Osteocyte (in vitro differentiated cells): ENCODE measurements at places on chromosomes 6 and 20.
A peak's percentile ranks its signal among the peaks of the same experiment; 100 is the strongest.

GRCh38 chr20:24891546-24892393 lies 57.3 kb upstream of the CST7 start:
- DNase-seq: peak; percentile 76

DNA sequence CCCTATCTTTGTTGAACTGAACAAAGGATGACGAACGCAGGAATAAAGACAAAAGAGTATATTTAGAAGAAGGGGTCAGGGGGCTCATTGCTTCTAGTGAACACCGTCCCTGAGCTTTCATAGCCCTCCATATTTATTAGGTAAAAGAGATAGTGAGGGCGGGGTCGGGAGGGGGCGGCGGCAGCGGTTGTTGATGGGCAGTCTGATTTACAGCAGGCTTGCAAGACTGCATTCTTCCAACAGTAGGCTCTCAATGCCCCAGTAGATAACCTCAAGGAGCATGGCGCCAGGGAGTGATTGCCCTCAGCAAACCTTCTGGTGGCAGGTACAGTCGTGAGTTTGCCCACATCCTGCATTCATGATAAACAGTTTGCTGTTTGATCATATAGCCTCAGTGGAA lies 563.3 kb upstream of the SYNCRIP start:
- DNase-seq: no peak

- no peak for DNase-seq
Observed at GRCh38 chr6:144250276-144250675, 34.9 kb upstream of the UTRN start.

DNA sequence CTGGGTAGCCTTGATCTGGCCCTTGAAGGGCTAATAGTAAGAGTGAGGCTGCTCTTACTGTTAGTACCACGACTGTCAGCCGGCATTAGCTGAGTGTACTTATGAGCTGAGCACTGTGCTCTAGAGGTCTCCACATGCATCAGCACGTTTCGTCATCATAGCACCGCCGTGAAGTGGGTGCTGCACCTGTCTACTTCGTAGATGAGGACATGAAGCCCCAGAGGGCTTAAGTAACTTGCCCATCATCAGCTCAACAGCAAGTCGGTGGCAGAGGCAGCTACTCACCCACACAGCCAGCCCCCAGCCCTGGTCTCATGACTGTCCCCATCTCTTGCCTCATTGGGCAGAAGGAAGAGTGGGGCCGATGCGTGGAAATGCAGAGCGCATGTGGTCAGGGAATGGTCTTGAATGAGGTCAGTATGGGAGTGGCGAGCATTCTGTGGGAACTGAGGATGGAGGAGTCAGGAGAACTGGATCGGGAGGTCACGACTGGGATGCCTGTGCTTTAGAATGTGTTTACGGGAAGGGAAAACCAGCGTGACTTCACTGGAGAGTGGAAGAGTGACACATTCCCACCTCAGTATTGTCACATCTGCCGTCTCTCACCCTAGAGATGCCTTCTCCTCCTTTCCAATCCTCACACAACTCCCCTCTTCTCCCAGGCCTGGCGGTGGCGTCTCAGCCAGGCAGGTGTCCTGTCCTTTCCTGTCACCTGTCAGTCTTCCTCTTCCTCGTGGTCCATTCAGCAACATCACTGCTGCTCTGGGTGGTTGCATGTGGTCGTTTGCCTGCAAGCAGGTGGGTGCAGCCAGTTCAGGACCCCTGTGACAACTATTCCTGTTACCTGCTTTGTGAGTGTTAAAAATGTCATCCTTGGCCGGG lies 6.0 kb downstream of the SYTL3 start:
- DNase-seq: peak; percentile 68

DNA sequence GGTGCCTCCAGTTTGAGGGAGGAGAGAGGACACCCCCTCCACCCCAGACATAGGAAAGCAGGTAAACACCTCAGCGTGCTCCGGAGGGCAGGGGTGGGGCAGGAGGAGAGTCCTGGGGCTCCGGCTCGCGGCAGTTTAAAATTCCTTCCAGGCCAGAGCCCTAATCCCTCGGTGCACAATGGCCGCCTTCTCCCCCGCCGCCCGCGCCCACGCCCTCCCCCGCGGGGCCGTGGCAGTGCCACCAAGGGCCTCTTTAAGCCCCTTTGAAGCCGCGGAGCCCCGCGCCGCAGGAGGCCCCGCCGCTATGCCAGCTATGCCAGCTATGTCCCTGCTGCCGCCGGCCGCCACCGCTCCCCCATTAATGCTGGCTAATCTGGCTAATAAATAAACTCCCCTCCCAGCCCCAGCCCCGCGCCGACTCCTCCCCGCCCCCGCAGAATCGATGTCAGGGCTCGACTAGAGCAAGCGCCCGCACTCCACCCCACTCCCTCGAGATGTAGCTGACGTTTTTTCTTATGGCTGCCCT lies 125.1 kb downstream of the MRPL14 start:
- DNase-seq: no peak

- DNase-seq: no peak
Observed at GRCh38 chr6:70842541-70842940, 114.3 kb downstream of the B3GAT2 start.

GRCh38 chr6:144781836-144782235 lies 496.7 kb downstream of the UTRN start:
- no peak for DNase-seq

DNA sequence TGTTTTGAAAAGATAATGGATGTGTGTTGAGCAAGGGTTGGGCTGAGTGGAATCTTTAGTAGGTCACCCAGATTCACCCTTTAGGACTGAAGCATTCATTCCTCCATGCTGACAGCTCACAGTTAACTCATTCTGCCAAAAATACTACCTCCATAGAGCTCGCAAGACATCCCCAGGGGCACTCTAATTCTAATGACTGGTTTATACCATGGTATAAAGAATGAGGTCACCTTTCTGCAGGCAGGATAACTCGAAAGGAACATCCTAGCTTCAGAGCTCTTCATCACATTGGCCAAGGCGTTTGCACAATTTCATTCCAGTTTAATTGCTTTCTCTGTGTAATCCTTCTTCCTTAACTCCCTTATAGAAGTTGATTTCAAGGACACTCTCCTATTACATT lies 1257.2 kb upstream of the EYS start:
- no peak for DNase-seq

GRCh38 chr6:154218787-154219186 lies 137.8 kb downstream of the IPCEF1 start:
- no peak for DNase-seq

GRCh38 chr20:62758226-62758912 lies 37.9 kb upstream of the MRGBP start:
- no peak for DNase-seq

DNA sequence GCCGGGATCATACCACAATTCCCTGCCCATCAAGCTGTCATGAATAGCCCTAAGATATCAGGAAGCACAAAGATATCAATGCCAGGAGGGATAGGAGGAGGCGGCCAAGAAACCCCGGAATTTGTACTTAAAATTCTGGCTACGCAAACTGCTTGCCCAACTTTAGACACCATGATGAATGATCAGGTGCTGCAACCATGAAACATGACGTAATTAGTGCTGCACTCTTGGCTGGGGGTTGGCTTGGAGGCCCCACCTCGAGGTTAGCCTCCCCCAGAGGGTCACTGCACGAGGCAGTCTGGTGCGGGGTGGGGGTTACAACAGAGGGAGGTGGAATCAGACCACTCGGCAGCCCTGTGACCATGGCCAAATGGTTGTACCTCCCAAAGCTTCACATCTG lies 8.9 kb downstream of the SIRPA start:
- no peak for DNase-seq

DNA sequence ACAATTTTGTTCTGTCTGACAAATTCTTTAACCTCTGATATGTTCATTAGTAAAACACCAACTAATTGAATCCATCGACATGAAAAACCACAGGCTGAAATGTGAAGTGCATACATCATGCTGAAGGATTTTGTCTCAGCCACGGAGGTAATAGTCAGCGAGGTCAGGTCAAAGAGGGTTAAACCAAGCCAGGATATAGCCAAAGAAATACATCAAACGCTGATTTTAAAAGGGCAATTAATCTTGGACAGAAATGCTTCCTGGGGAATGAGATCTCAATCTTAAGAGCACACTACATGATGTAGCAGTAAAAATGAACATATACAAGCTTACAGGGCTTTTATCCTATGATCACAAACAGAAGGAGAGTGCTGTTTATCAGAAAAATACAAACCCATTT lies 106.7 kb downstream of the PRDM1 start:
- no peak for DNase-seq

DNA sequence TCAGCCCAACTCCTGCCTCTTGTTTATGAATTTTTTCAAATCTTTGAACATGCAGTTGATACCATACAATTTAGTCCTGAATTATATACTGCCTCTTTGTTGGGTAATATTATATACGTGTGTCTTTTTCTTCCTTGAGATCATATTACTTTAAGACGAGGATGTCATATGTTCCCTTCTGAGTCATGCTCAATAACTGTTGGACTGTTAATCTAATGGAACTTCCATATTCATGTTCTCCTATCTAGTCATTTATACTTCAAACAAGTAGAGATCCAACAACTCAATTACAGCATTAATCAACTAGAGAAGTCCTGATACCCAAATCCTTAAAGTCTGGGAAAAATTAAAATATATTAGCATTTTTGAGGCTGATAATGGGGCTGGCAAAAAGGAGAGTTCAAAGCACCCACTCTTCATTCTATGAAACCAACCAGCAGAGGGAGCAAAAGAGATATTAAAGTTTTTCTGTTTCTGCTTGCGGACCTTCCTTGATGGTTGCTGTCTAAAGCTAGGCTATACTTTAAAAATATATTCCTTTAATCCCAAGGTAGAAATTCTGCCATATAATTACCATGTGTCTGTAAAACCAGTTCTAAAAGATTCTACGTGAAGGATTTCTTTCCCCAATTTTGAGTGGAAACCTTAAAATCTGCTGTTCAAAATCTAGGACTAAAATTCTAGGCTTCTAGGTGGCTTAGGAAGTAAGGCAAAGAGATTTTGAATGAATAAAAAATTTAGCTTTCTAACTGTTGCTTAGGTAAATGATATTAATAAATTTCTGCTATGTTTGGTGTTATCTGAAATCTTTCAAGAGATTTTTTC lies 498.9 kb downstream of the BCKDHB start:
- DNase-seq: no peak

DNA sequence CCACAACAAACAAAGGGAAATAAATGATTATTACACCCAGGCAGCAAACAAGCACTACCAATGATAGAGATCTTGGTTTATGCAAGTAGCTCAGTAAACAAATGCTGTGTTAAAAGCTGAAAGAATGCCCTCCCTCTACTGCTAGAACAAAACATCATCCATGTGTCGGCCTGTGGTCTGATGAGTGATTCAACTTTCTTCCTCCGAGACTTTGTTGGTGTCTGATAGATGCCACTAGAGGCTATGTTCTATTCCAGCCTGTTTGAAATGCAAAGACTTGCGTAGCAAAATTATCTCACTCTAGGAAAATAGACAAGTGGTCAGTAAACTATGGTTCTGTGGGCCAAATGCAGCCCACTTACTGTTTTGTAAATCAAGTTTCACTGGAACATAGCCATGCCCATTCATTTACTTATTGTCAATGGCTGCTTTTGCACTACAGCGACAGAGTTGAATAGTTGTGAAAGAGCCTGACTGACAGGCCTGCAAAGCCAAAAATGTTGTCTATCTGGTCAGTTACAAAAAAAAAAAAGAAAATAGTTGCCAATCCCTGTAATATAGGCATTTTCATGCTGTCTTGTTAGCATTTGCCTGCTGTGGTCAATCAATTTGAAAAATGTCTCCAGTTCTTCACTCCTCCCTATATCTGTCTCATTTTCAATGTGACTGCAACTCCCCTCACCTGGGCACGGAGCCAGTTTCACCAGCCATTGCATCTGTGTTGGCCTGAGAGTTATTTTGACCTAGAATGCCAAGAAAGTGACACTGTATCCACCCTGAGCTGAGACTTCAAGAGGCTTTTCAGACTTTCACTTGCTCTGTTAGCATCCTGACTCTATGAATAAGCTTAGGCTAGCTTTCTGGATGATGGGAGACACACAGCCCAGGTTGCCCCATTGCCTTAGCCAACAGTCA lies 544.6 kb upstream of the BTBD3 start:
- no peak for DNase-seq

DNA sequence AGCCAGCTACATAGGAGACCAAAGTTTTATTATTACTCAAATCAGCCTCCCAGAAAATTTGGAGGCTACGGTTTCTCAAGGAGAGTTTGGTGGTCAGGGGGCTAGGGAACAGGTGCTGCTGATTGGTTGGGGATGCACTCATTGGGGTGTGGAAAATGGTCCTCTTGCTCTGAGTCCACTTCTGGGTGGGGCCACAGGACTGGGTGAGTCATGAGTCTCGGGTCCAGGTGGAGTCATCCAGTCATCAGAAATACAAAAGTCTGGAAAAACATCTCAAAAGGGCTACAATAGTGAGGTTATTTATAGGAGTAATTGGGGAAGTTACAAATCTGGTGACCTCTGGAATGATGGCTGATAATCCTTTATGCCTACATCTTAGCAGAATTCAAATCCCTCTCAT lies 54.3 kb upstream of the SLC22A16 start:
- DNase-seq: no peak

DNA sequence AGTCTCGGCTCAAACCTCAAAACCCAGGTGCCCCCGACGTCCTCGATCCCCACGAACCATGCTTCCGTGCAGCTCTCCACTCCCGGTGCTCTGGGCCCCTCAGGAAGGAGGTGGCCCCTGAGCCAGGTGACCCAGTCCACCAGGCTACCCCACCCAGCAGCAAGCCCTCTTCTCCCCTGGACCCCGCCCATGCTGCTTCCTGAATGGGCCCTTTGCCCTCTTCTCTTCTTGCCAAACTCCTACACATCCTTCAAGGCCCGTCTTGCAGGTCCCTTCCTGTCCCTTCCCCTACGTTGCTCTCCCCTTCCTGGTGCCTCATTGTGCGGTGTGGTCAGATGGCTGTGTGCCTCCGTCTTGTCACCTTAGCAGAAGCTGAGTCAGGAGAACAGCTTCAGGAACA lies 3.4 kb upstream of the GATA5 start:
- no peak for DNase-seq

DNA sequence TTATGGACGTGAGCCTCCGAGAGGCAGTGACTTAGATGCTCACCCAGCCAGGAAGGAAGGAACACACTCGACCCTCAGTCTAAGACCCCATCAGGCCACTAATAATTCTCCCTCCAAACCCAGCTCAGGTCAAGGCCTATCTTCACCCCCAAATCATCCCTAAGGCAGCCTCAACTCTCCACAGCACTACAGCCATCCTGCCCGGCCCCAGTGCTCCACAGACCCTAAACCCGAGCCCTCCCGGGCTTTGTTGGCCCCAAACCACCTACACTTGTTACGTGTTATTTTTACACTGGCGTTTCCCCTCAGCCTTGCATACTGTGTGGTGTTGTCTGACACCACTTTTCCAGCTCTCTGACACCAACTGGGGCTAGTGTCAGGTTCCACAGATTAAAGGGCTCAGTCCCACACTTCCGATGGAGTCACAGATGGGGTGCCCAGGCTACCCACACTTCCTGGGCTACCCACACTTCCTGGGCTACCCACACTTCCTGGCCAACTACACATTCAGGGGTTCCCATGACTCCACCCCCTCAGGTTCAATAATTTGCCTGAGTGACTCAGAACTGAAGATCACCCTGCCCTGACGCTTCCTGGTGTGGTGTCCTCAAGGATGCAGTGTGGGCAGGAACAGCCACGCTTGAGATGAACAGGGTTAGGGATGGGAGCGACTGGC lies 25.3 kb downstream of the RBCK1 start:
- DNase-seq: no peak
